ENCODE measurements at places on chromosomes 2 and 18.

- DNase-seq, result no peak
Observed at GRCh38 chr18:48860269-48861180, 90.2 kb downstream of the SMAD7 start.

DNA sequence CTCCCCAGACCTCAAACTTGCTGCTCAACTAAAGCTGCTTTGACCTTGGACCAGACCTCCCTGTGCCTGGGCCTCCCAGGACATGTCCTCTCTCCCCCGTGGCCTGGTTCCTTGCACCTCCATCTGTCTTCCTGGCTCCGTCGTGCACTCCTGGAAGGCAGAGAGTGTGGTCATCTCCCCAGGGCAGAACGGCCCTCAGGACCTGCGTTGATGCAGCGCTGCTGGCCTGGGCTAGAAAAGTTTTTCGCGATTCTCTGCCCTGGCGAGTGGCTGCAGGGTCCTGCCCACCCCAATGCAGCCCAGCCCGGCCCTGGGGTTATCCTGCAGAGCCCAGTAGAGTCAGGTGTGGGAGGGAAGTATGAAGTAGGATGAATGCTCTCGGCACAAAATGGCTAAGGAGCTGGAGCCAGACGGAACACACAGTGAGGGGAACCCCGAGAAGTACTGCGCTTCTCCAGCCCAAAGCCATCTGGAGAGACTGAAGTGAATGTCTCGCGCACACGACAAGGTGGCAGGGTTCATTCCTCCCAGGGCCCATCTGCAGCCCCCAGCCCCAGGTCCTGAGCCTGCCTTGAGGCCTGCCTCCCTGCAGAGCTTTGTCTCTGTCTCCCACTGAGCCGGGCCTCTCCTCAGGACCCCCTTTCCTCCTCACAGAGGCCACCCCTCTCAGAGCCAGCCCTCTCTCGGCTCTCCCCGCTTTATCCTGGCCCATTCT lies 41.7 kb downstream of the ATOH8 start:
- no peak for DNase-seq

GRCh38 chr2:15829091-15829801 lies 111.1 kb upstream of the MYCN start:
- DNase-seq, result no peak

GRCh38 chr18:56298935-56299334 lies 339.5 kb downstream of the TXNL1 start:
- no peak for DNase-seq

DNA sequence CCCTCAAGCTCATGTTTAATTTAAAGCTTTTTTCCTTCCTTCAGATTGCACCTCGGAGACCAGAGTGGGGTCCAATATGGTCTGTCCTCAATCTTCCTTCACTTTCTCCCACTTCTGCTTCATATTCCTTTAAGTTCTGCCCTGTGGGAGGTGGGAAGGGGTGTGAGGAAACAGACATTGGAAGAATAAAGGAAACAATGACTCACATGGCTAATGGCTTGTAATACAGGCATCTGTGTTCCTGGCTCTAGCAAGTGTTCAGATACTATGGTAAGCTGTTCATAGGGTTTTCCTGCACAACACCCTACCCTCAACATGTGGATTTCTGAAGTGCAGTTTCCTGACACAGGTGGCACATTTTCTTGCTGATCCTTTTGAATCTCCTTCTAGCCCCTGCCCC lies 209.5 kb downstream of the PIK3C3 start:
- DNase-seq, result no peak

Data from stimulated activated CD8-positive, alpha-beta memory T cell treated with anti-CD3 and anti-CD28 coated beads, Interleukin-15, amount 100 ng/mL, for 4 hours (primary cell).